ENCODE measurements at places on chromosomes 2 and 18.
A peak's percentile ranks its signal among the peaks of the same experiment; 100 is the strongest.

- no peak for DNase-seq
Measured at GRCh38 chr2:156704617-156705016, 268.4 kb downstream of the GPD2 start.

GRCh38 chr2:218172845-218173244 lies 6.1 kb upstream of the CXCR1 start:
- no peak for DNase-seq

DNA sequence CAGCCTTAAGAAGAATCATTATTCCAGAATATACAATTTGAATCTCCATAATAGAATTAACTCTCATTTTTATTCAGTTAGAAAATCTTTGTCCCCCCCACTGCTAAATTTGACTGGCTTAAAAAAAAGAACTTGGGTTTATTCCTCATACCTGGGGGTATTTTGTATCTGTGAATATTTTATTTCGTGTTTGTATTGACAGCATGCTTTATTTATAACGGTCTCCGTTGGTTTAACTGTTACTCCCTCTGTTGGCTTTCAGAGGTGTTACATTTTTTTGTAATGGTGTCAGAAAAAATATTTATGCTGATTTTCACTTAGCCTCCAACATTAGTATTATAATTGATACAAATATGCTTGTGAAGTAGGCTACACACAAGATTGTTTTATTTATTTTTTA lies 109.1 kb downstream of the HAUS1 start:
- DNase-seq: peak; percentile 60

DNA sequence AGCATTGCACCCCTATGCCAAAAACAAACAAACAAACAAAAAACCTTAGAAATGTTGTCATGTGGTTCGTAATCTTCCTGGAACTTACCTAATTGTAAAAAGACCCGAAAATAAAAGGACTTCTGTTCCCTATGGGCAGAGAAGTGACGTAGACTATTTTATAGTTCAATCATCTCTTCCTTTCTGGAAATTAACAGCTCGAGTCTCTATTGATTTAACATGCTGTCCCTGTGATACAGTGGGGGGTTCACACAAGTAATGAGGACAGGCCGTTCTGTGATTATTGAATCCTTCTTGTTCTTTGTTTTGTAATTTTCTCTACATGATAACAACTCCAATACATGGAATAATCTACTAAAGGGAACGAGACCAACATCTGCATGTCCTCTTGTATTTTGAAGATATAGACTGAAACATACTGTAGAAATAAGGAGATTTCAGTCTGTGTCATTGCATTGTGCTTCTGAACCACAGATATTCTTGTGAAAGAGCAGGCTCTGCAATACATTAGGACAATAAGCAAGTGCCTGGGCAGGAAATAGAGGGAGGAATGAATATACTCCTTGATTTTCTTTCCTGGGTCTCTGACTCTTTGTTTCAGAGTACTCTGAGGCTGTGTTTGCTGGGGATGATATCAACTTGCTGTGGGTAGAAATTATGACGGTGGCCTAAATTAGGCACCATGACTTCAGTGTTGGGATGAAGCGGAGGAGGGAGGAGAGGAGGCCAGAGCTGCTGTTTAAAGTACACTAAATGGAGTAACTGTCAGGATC lies 65.7 kb upstream of the PPM1B start:
- DNase-seq: no peak

- no peak for DNase-seq
Measured at GRCh38 chr2:217890445-217890844, 112.3 kb downstream of the TNS1 start.

GRCh38 chr2:75396314-75396713 lies 164.4 kb downstream of the EVA1A start:
- no peak for DNase-seq

DNA sequence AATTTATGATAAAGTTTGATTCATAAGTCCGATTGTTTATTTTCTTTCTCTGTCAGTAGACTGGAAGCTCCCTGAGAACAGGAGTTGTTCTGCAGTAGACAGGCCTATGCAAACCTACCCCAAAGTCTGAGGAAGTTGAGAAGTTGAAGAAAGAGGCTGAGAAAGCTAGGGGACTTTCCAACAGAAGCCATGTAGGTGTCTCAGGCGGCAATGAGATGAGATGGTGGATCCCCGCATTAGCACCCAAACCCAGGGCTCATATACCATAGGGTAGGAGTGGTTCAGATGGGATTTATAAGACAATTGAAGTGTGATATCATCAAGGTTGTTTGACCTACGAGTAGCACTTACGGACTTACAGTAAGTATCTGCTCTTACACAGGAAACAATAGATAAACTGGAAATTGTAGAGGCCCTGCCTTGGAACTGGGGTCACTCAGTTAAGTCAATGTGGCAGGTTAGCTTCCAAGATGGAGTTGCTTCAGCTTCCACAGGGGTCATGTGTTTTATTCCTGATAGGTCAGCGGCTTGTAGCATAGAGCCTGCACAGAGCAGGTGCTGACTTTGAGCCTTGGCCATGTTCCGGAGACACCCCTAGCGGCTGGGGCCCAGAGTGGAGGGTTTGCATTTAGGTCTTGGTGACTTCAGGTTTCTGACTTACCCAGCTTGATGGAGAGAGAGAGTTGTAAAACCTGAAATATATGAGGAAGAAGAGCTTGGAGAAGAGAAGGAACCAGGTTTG lies 2.3 kb upstream of the PSD4 start:
- no peak for DNase-seq

DNA sequence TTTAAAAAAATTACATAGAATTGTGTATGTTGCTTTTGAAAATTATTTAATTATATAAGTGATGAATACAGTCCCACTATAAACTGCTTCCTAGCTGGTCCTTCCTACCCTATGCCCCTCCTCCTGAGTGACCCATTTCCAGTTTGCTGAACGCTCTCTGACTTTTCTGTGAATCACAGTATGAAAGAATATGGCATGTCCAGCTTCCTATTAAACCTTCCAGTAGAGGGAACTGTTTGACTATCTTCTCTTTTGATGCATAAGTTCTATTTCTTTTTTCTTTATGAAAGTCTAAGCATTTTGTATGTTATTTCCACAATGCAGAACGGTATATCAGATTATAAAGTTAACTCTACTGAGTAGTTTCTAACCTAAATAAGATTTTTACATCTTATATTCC lies 41.3 kb downstream of the PSMG2 start:
- DNase-seq: peak; percentile 47

All from germinal center (tissue), 1 donor.